Esophagus squamous epithelium (tissue), 5 donors: ENCODE measurements at places on chromosomes 4 and X.

GRCh38 chrX:50707955-50708699, 105.9 kb downstream of the SHROOM4 start:
- no peak for DNase-seq

- DNase-seq: no peak
These were observed 10.1 kb downstream of the SH3D19 start for GRCh38 chr4:151315212-151315886.

- no peak for DNase-seq
These were observed 85.8 kb upstream of the PRPS1 start for GRCh38 chrX:107542500-107542899.

DNA sequence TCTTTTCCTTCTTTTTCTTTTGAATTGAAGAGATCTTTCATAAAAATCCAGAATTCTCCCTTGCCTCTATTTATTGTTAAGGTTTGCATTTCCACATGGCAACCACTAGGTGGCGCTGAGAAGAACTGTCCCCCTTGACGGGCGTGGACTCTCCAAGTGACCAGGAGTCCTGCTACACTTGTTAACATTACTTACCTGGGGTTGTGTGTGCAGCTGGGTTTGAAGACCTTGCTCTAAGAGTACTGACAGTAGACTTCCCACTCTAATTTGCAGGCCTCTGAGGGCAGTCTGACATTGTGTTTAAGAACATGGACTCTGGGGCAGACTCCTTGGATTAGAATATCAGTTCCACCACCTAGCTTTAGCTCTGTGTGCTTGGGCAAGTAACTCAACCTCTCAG, 52.8 kb downstream of the GPRIN3 start:
- DNase-seq: no peak

DNA sequence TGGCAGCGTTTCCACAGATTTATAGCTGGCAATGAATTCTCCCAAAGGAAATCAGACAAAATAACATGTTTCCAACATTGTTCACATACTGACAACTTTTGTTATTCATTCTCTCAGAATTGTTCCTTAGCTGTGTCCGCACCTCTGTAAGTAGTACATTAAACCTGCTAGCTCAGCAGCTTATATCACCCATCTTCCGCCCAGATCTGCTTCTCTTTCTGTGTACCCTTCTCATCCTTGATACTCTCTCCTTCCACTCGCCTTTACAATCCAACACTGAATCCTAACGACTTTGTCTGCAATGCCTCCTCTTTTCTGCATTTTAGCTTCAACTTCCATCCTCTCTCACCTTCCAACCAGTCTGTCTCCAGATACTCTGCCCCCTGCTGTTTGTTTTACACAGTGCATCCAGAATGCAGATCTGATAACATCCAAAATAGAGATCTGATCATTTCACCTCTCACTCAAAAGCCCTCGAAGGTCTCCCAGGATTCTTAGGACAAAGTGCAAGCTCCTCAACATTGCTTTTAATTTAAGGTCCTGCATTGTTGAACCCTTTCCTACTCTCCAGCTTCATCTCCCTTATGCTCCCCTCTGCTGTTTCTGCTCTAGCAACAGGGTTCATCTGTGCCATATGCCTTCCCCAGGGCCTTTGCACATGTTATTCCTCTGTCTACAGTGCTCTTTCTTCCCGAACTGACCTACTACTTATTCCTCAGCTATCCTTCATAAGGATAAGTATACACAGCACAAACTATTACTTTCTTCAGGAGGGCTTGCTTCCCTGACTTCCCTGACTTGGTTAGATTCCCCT, 67.3 kb upstream of the VBP1 start:
- no peak for DNase-seq

DNA sequence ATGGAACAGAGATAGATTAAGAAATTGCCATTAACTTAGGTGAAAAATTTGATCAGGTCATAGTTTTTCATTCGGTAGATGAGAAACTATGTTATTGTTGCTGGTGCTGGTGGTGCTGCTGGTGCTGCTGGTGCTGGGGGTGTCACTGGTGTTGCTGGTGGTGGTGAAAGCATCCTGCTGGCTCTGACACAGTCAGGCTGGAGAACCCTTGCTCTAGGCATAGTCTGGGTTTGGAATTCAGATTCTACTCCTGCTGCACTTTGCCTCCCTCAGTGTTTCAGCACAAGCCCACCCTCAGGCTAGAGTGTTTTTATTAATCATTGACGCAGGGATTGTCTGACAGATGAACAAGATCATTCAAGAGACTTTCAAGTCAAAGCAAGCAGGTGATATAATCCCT, 80.2 kb downstream of the USP46 start:
- DNase-seq: no peak

DNA sequence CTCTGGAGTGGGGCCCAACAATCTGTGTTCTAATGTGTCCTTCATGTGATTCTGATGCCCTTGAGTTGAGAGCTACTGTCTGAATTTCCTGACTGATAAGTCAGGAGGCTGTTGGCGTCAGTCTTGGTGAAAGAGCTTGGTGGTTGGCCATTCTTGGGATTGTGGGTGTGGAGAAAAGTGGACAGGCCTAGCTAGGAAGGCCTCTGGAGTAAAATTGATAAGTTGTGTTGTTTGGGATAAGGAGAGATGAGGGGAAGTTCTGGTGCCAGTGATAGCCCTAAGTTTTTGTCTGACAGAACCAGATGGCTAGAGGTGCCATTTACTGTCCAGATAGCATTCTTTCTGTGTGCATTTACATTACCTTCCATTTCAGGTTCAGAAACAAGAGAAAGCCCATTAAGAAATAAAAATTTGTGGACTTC, 11.7 kb downstream of the NSD2 start:
- no peak for DNase-seq

DNA sequence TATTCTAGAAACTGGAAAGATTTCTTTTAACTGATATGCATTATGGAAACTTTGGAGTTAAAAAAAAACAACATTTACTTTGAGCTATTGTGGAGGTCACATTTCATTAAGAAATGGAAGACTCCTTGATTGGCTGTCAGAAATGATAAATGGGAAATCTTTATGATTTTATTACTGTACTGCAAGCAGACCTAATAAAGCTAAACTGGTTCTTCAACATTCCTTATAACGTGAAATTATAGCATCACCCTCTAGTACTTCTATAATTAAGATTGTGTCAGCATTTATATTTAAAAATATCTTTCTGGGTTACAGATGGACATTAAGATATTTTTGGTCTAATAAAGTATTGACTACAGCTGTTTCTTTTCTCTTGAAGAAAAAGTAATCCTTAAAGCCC, 213.8 kb upstream of the PACRGL start:
- no peak for DNase-seq

GRCh38 chrX:42797651-42798269, 19.8 kb upstream of the PPP1R2C start:
- DNase-seq: no peak

DNA sequence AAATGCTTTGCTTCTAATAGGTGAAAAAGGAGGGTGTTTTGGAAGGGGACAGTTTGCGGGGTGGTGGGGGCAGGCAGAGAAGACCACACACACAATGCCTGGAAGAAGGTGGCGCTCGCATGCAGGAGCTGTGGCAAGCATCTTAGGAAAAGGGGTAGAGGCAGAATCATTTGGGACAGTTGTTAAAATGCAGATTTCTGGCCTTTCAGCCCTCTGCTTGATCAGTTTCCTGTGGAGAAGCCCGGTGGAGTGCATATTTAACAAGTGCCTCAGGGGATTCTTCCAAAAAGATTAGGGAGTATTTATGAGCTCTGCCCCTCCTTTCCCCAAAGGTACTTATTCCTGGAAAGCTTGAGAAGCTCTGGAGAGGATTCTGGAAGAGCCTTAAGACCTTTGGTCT, 4.8 kb downstream of the NOCT start:
- no peak for DNase-seq

- DNase-seq: no peak
These were observed 933.0 kb upstream of the LCORL start for GRCh38 chr4:18954538-18954937.

GRCh38 chr4:86679441-86679840, 85.3 kb downstream of the PTPN13 start:
- DNase-seq: no peak

- no peak for DNase-seq
These were observed 94.1 kb upstream of the GPR50 start for GRCh38 chrX:151082077-151082948.

- no peak for DNase-seq
These were observed 88.2 kb upstream of the TFDP3 start for GRCh38 chrX:133306316-133306715.

DNA sequence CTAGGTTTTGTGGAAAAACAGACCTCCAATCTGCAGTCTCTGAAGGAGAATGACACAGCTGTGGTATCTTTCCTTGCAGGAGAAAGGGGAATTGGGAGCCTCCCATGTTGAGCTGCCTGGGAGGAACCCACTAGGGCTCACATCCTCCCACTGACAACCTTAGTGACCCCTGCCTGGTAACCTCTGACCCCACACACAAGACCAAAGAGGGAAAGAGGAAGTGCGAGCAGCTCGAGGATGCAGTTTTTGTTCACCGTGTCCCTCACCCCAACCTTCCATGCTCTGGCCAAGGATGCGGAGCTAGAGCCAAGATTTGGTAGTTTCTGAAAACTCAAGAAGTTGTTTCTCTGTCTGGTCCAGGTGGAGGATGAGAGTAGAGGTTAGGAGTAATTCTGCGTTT, 5.4 kb upstream of the ZXDA start:
- DNase-seq: no peak

- no peak for DNase-seq
These were observed 696.3 kb downstream of the PCDH7 start for GRCh38 chr4:31416498-31416897.

GRCh38 chr4:7068279-7068842, 497 bp upstream of the GRPEL1 start:
- no peak for DNase-seq

- DNase-seq: no peak
These were observed at the start of gene EPGN for GRCh38 chr4:74308215-74308614. Gene EPGN, plus strand, starts transcription at chr4:74308470. Its CDS starts 64 bp downstream, at chr4:74308534.

DNA sequence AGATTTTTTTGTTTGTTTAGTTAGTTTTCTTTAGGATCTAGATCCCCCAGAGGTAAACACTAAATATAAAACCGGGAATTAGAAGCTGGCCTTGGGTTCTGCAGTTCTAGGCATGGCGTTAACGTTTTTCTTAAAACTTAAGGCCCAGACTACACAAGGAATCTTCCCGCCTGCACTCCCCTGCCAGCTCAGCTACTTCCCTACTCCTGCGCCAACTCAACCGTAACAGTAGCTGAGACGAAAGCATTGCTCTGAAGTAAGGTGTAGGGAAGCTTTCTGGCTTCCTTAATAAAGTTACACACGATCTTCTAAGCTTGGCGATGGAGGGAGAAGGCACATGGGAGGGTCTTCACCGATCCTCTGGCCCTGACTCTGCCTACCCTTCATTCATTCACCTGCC, 37.1 kb downstream of the CPE start:
- DNase-seq: no peak

DNA sequence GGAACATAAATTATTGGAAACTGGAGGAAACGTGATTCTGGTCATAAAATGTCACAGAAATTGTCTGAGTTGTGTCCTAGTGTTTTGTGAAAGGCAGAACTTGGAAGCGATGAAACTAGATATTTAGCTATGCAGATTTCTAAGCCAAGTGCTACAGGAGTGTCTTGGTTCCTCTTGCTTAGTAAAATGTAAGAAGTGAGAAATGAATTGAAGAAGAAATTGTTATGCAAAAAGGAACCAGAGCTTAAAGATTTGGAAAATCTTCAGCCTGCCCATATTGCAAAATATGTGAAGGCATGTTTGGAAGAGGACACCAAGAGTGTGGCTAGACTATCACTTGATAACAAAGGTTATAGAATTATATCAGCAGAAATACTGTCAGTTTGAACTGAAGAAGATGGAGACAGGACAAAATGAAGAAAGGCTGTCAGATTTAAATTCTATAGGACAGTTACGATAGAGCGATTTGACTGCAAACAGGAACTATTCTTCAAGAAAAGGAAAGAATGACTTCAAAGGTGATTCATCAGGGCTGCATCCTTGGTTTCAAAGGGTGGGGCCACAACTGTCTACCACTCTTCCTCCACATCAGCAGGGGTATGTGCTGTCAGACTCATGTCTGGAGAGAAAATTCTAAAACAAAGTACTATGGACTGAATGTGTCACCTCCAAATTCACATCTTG, 9.4 kb upstream of the CDS1 start:
- DNase-seq: no peak
